Mononuclear cell (primary cell): ENCODE measurements at places on chromosomes 6 and 20. TPM values are rescaled to one million over a fixed set of nuclear protein-coding genes. Genes with fewer than 3 reads are reported as not detected.

Gene GPLD1
- total RNA-seq, result 0.42 TPM

Gene CHRNA4
- total RNA-seq, result not detected

Gene TRIM38
- total RNA-seq, result 18.7 TPM

Gene TMEM151B
- total RNA-seq, result not detected
